ENCODE measurements at places on chromosomes 1 and 21.
A peak's percentile ranks its signal among the peaks of the same experiment; 100 is the strongest.

DNA sequence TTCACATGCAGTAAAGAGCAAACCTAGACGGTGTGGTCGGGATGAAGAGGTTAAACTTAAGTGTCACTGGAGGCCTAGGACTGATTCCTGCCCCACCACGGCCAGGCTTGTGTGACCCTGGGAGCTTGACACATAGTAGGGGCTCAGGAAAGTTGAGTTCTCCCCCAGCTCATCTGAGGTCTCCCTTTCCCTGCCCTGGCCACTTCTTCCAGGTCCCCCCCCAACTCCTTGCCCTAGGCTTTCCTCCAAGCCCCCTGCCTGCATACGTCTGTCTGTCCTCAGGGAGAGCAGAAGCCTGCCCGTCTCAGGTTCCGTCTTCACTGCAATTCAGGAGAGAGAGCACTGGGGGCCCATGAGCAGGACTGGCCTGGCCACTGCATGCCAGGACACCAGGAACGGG is 225.8 kb downstream of the PTPRU start:
- no peak for DNase-seq

DNA sequence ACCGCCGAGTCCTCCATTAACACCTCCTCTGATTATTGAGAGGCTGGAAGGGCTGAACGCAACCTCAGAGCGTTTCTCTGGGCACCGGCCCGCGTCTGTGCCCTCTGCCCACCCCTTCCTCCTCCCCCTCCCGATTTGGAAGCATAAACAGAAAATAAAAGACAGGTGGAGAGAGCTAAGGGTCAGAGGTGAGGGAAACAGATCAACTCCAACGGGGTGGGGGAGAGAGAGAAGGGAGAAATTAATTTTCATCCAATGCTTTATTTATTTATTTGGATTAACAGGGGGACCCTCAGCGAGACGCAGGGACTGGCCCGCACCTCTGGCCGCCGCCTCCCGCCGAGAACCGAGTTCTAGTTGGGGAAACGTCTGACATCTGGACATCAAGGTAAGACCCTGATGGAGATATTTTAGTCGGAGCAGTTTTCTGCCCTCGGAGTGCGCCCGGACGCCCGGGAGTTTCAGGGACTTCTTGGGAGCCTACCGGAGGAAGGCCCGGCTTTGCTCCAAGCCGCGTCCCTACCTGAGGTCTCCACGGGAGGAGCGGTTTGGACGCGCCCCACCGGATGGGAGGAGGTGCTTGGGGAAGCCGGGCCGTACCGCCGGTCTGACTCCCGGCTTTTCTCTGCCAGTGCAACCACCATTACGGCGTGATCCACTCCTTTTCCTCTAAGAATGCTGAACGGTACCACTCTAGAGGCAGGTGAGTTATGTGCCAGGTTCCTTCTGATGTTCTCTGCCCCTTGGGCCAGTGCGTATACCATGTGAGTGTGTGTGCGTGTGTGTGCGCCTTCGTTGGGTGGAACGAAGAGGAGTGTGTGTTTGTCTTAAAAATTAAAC is 5.1 kb upstream of the LHX9 start:
- DNase-seq: no peak

GRCh38 chr1:152188673-152189591 is 29.9 kb upstream of the RPTN start:
- DNase-seq: peak; percentile 89

DNA sequence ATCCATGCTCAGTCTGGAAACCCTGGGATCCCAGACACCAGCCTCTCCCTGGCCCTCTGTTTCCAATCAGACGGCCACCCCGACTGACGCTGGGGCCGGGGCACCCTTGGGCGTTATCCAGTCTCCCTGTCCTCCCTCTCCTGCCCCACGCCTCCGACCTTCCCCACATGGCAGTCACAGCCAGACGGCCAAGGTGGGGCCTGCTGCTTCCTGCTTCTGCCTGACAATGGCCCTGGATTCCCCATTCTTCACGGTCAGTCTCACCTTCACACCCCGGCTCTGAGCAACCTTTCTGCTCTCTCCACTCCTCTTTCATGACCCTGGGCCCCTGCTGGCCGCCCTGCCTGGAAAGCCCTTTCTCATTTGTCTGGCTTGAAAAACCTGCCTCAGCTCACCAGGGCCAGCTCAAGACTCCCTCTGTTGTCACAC is 6.6 kb downstream of the GNG4 start:
- DNase-seq: no peak

DNA sequence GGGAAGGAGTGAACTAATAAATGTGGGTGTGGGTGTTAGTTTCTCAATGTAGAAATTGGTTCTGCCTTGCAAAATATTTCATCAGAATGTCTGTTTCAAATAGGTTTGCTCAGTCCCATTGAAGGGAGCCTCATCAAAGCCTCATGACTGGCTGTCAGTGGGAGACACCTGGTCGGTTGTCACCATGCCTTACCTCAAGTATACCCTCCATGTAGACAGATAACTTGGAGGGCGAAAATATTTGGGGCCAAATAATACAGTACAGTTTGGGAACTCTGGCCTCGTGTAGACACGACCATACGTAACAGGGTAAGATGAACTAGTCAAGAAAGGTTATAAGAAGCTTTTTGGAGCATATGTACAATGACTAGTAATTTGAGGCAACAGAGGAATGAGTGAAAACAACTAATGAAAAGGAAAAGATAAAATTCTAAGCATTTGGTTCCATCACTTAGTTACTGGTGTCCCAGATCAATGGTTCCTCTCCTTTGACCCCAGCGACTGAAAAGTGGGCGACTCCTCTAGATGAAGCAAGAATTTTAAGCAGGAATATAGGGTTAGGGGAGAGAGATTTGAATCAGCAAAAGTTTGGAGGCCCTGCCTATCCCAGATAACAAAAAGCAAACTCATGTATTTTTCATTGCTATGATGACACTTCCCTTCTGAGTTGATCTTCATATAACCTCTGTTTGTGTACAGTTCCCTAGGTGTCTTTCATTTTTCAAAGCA is 163.9 kb downstream of the LRRC40 start:
- DNase-seq: peak; percentile 85

GRCh38 chr1:29643281-29643680 is 407.0 kb downstream of the PTPRU start:
- DNase-seq: no peak

DNA sequence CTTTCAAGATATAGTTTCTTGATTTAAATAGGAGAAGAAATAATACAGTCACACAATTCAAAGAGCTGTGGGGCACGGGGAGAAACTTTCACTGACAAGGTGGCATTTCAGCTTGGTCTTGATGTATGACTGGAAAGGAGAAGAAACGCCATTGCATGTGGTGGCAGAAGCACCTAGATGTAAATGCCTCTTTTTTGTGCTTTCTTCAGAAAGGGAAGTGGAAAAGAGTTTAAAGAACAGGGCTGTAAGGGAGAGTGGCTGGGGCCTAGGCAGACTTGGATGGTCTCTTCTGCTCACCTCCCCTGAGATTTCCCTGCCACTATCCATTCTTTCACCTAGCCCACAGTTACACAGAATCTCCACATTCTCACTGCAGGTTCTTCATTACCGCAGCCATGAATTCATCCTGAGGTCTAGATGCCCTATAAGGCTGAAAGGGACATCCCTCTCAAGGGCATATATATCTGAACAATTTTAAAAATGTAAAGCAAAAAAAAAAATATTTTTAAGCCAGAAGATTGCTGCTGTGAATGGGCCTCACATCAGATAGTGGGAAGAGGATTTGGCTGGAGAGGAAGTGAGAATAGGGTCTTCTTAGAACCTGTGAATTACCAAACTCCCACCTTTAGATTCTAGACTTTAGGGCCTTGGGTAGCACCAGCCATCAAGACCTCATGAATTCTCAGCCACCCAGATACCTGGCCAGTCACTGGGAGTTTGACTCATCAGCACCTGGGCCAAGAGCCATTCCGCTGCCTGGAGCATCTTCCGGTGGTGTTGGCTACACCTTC is 23.4 kb downstream of the CACNA1E start:
- no peak for DNase-seq

DNA sequence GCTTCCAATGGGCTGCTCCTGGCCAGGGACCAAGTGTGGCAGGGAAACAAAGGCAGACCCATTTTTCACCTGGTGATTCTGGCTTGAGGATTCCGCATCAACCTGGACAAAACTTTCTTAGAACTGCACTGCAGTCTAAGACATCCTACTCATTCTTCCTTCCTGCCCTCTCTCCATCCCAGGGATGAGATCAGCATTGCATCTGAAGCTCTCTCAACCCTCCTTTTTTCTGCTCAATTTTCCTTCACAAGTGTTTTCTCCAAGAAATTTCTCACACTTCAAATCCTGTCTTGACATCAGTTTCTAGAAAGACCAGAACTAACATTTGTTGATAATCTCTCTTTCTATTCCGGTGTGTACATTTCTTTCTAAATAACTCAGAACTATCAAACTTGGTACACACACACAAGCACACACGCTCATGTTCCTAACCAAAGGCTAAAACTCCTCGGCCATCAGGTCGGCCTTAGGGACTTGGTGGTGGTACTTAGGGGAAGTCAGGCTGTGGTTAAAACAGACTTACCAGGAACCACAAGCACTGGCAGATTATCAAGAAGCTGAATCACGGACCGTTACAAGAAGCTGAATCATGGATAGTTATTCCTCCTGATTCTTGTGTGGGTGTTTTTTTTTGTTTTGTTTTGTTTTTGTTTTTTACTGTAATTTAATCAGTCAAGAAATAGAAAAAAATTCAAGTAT is 21.0 kb upstream of the CXADR start:
- DNase-seq: peak; percentile 91

DNA sequence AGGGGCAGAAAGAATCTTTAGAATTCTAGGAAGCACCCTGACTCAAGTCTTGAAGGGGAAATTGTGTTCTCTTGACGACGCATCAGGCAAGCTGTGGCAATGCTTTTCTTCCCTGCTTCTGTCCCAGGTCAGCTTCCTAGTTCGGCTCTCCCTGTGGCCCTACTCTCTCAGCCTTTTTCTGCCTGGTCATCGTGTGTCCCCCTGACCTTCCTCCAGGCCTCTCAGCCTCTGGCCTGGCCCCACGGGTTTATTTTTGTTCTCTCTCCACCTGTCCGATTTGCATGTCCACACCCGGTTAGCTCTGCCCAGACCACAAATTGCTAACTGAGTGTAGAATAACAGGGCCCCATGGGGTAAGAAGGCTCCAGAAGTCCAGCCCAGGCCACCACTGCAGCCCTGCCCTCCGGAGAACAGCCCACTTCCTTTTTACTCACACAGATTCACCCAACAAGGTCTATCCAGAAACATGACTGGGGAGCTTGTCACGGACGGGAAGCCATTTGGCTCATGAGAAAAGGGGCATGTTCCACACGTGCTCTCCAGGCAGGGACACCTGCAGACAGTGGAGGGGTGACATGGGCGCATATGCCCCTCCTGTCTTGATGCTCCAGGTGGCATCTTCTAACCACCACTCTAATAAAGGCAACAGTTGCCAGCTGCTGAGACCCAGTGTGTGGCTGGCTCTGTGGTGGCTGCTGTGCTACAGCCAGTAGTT is 9.8 kb downstream of the KCNN3 start:
- peak; percentile 30 for DNase-seq

- no peak for DNase-seq
Measured at GRCh38 chr1:3241236-3241550, 172.2 kb downstream of the PRDM16 start.

- no peak for DNase-seq
Measured at GRCh38 chr1:186144505-186144904, 230.5 kb downstream of the TPR start.

DNA sequence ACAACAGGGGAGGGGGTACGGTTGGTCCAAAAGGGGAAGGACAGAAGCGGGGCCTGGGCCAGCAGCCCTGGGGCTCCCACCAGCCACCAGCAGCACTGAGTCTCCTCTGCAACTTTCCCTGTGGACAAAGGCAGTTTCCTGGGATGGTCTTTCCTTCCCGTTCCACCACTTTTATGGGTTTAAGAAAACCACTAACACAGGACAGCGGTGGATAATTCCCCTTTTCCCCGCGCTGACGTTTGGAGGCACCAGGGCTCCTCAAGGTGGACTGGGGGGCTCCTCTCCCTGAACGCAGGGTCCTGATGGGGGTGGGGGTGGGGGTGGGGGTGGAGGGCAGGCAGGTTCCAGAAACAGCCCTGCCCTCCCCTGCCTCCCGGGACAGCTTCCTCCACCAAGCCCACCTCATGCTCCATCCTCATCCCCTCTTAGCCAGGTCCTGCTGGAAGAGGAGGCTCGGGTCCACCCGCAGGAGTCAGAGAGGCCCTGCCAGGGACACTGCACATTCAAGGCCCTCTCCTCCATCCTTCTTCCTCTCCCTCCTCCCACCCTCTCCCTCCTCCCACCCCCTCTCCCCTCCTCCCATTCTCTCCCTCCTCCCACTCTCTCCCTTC is 4.8 kb upstream of the COL6A1 start:
- no peak for DNase-seq

- DNase-seq: no peak
Measured at GRCh38 chr1:25622531-25622930, 5.9 kb downstream of the MAN1C1 start.

All from OCI-M1 (cell line).